Stimulated activated CD4-positive, alpha-beta T cell treated with anti-CD3 and anti-CD28 coated beads, Interleukin-1b, Interleukin-23, amount 100 ng/mL, for 48 hours (primary cell): ENCODE measurements at places on chromosomes 6 and 20.
A peak's percentile ranks its signal among the peaks of the same experiment; 100 is the strongest.

- no peak for DNase-seq
Measured at GRCh38 chr20:1184260-1184637, 532 bp downstream of the TMEM74B start.

DNA sequence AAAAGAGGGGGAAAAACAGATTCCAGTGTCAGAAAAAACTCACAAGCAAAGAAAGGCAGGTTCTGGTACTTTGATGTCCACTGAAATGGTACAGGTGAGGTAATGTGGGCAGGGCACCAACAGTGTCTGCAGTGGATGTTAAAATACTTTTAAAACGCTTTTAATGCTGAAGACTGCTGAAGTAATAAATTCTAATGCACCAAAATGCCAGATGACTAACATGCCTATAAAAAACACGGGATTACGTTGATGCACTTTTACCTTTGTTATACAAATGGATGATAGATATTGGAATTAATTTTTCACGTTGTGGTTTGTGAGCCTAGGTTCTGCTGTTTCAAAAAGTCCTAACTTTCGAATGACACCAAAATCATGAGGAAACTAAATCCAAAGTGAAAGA is 83.3 kb downstream of the TINAG start:
- DNase-seq = no peak

- DNase-seq = no peak
Measured at GRCh38 chr6:145096846-145097245, 638.5 kb downstream of the EPM2A start.

DNA sequence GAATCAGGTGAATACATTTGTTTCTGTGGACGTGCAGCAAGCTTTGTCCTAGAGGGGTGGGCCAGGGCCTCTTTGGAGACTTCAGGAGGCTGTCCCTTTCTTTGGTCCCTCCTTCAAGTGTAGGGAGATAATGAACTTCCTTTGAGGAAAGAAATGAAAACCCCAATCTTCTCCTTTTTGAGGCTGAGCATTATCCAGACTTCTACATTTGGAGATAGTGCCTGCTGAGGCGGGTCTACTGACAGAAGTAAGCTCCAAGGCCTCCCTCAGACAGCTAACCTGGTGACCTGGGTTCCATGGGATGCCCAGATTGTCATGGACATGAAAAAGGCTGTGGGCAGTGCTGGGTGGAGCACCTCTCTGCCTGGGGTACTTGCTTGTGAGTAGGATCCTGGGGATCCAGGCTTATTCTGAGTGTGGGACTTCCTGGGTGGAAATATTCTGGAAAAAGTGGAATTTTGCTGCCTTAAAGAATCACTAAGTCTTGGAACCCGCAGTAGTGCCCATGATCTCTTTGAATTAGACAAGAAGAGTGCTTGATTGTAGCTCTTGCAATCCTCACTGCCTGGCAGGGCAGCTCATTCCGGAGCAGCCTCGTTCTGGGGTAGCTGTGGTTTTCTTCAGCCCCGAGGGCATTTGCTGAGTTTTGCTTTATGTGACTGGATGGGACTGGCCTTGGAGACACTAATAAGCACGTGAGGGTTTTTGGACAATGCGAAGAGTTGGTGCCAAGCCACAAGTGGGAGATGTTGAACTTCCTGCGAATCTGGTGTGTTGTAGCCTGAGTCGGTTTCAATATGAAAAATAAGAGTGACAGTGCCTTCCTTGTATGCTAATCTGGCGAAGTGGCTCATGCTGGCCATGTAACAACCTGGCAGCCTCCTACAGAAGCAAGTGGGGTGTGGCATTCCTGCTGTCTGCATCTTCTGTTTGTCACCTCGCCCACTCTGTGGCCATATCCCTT is 28.1 kb downstream of the SNRNP48 start:
- peak; percentile 16 for DNase-seq

DNA sequence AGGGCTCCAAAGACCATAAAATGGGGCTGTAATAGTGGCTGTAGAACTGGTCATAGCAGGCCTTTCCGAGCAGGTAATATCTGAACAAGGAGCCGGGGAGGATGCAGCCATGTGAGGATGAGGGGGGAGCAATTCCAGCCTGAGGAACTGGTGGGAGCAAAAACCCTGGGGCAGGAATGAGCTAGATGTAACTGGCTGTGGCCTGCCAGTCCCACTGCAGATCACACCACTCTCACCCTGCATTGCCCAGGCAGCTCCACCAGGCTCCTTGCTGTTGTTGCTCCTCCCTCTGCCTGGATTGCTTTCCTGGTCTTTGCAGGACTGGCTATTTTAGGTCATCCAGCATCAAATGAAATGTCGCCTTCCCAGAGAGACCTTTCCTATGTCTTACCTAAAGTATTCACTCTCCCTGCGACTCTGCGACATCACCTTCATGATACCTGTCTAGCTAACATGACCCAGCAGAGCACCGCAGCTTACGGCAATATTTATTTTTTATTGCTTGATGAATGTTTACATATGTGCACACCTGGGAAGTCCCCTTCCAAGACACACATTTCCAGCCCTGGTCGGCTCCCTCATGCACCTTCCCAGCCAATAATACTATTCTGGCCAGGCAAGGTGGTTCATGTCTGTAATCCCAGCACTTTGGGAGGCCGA is 2.4 kb upstream of the ZFP64 start:
- no peak for DNase-seq

DNA sequence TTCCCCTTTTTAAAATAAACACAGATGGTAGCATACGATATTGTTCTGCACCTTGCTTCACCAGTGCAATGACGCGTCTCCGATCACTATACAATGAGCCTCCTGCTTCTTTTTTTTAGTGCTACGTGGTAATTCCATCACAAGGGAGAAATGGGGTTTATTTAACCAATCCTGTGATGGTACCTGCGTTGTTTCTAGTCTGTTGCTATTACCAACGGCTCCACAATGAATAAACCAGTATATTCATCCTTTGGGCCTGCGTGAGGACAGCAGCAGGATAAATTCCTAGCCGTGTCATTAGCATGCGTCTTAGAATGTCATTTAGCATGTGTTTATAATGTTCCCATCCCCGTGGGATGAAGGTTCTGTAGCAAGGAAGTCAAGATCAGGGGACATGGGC is 42.9 kb downstream of the GNAS-AS1 start:
- no peak for DNase-seq

DNA sequence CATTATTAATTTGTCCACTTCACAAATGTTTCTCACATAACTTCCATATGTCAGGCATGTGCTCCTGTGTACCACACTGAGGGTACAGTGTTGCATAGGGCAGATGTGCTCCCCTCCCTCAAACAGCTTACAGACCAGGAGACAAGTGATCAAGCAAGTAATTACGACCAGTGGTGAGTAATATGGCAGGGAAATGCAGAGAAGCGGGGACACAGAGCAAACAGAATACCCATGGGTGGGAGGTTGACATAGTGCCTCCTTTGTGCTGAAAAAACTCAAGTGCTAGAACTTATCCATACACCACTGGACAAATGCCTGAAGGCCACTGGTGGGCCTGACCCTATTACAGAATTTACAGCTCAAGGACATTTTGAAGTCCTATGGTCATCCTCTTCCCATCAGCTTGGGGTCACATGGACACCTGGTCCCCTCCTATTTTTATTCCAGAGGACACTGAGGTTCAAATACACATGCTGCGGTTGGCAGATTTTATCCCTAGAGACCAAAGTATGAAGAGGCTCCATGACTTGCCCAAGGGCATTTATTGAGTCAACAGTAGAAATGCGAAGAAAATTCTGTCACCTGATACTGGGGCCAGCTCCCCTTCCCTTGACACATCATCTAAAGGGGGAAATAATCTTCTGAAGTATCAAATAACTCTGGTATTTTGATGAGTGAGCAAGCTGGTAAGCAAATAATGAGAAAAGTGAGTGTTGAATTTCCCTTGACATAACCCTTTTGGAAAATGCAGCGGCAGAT is 116.6 kb downstream of the QRSL1 start:
- DNase-seq = no peak

- DNase-seq = no peak
Measured at GRCh38 chr6:100469101-100469859, 4.6 kb upstream of the SIM1 start.

- DNase-seq = no peak
Measured at GRCh38 chr6:133441491-133441890, 200.3 kb downstream of the EYA4 start.
